ENCODE measurements at places on chromosomes 2 and 18.

GRCh38 chr2:69916106-69916505, 1.2 kb downstream of the MXD1 start:
- no peak for DNase-seq

DNA sequence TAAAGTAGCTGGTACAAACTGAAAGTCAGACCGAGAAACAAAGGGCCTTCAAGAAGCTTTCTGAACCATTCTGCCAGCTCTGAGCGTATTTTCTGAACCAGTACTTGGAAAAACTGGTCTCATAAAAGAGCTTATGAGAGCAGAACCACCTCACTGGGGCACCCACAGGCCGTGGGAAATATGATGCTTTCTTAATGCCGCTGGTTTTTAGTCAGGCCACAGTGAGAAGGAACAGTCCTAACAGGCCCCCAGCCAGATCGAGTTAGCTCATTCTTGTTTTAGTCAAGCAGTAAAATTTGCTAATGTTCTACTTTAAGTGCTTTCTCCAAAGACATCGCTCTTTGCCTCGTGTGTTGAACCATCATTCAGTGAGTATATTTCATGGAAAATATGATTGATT, 12.7 kb upstream of the NOSTRIN start:
- DNase-seq, result no peak

GRCh38 chr18:73758446-73758845, 389.2 kb downstream of the FBXO15 start:
- DNase-seq, result no peak

DNA sequence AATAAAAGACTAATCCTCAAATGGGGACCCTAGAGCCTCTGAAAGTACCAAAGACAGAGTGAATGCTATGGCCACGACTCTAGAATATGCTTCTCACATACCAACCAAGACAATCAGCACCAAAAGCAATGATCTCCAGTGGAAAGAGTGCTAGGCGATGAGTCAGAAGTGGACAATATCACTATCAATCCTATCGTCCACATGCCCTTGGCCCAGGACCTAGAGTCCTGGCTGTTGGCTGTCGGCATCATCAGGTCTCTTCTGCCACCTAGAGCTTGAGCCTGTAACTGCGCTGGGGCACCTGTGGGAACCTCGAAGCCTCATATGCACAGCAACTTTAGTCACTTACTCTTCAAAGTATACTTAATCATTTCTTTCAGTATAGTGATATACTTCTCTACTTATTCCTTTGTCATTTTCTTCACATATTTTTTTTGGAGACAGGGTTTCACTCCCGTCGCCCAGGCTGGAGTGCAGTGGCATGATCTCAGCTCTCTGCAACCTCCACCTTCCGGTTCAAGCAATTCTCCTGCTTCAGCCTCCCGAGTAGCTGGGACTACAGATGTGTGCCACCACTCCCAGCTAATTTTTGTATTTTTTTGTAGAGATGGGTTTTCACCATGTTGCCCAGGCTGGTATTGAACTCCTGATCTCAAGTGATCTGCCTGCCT, 29.7 kb downstream of the NOL10 start:
- DNase-seq, result peak; percentile 51

- DNase-seq, result no peak
These were observed 140.7 kb downstream of the ACOXL start for GRCh38 chr2:110873056-110873502.

GRCh38 chr2:207042841-207043240, 103.5 kb downstream of the CPO start:
- no peak for DNase-seq

- DNase-seq, result no peak
These were observed 498.2 kb upstream of the TCF4 start for GRCh38 chr18:56086176-56086575.

- DNase-seq, result no peak
These were observed 141.9 kb upstream of the CTAGE1 start for GRCh38 chr18:22559414-22560274.

DNA sequence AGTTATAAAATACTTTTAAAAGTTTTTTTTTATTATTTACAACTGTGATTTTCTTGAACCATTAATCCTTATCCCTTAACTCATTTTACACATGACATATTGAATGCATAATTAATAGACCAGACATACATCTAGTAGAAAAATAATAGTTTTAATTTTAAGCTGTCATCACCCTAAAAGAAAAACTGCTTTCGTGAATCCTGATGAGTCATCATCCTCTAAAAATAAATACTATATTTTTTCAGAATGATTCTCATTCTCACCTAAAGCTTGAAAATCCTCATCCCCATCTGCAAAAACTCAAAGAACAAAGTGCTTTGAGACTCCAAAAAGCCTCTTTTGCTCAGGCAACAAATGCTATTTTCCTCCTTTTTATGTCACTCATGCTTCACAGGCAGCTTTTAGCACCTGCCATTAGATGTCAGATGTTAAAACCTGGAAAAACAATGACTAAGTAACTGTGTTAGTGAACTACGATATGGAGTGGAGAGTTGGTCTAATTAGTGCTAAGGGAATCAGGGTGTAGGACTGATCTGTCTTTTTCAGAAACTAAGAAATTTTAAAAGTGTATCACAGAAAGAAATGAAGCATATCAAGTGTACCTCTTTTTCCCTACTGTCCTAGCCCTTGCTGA, 297.6 kb downstream of the TMX3 start:
- DNase-seq, result no peak

GRCh38 chr2:19799881-19800780, 101.7 kb downstream of the TTC32 start:
- no peak for DNase-seq

- no peak for DNase-seq
These were observed 26.4 kb downstream of the SKA1 start for GRCh38 chr18:50401295-50401694.

DNA sequence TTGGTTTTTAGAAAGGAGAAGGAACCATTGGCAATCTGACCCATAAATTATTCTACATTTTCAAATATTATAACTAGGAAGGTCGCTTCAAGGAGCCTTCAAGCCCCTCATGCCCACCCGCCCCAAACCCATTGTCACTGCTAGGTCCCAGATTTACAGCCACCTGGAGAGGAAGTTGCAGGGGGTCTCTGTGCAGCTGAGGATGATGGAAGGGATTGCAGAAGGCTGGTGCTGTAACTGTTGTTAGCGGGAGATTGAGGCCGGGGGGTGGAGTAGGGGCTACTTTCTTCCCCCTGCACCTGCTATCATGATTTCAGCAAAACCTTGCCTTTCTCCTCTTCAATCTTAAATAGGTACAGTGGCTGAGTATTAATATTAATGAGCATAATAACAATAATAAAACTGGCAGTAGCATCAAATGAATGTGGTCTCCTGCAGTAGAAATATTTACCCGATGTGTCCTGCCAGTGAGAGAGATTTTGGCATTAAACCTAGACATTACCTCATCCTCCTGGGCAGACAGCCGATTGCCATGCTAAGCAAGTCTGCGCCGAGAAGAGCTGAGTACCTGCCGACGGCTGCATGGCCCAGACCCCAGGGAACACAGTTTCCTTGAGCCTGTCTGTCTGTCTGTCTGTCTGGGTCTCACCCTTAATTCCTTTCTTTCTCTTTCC, 225.4 kb downstream of the FAM210A start:
- DNase-seq, result no peak

Measured in activated CD4-positive, alpha-beta T cell treated with anti-CD3 and anti-CD28 coated beads, Interleukin-2, amount 10 ng/mL, durations not matched to agents 7 days and 5 days (primary cell).